ENCODE measurements at places on chromosomes 13 and 19.

- no peak for DNase-seq
Observed at GRCh38 chr13:75481176-75482069, 546 bp downstream of the TBC1D4 start.

DNA sequence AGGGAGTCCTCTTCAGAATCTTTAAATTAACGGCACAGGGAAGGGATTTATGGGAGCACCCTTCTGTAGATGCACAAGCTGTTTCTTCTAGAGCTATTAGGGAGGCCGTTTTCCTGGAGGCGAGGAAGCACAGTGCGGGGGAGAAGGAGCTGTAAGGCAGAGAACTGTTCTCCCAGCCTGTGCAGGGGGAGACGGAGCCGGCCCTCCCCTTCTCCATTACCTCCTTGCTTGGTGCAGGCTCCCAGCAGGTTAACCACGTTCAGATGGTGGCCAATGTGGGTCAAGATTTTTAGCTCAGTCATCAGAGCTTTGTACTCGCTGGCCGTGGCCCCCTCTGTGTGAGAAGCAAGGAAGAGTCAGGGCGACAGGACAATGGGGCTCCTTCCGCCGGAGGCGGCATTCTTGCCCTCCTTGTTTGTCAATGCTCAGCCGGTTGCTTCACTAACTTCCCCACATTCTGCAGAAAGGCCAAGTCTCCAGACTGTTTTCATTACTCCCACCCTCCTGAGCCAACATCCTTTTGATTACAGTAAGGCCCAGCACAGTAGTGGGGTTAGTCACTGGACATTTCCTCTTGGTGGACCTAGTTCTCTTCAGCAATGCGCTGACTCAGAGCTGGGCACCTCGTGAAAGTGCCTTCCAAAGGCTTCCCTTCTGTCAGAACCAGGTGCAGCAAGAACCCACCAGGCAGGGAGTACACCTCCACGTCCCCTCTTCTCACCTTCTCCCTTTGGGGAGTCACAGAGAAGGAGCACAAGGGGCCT lies 165.4 kb downstream of the FLT1 start:
- DNase-seq, result no peak

DNA sequence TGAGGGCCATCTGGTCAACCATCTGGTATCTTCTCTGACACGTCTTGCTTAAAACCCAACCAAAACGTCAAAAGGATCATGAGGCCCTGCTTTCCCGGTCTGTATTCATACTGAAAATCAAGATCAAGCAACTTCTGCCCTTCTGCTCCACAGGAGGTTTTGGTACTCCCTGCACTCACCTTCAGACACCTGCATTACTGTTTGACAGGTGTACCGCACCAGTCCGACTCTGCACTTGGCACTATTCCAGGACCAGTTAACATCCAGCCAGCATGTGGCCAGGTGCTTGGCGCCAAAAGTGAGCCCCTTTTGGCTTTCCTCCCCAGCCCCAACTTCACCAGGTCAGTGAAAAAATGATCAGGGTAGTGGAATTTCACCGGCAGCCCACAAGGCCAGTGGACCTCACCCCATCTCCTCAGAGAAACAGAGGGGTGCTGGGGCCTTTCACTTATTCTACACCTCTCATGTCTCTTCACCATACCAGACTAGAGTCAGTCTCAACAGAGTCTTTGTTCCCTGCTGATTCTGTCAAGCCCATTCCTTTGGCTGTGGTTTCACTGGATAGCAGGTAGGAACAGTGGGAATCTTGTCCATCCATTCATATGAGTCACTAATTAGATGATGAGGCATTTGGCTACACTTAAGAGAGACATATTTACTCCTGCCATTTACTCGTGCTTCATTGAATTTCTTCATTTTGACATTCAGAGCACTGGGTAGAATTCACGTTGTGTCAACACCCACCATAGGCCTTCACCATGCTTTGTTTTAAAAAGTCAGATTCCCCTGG lies 85.3 kb downstream of the ZNF726 start:
- no peak for DNase-seq

DNA sequence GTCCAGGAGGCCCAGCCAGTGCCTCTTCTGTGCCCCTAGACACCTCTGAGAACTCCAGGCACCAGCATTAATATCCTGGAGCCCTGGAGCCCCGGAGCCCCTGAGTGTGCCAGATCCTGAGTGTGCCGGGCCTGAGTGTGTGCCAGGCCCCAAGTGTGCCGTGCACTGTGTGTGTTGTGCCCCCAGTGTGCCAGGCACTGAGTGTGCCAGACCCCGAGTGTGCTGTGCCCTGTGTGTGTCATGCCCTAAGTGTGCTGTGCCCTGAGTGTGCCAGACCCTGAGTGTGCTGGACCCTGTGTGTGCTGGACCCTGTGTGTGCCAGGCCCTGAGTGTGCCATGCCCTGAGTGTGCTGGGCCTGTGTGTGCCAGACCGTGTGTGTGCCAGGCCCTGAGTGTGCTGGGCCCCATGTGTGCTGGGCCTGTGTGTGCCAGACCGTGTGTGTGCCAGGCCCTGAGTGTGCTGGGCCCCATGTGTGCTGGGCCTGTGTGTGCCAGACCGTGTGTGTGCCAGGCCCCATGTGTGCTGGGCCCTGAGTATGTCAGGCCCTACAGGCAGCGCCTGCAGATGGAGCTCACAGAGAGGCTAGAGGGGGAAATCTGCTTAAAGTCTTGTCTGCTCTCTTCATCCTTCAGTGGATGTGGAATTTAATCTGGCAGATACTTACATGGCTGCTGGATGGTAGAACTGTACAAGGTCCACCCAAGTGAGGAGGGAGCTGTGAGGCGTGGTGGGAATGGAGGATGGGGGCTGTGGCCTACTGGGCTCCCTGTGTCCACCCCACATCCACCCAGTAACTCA lies 53.9 kb downstream of the C13orf46 start:
- DNase-seq, result no peak

DNA sequence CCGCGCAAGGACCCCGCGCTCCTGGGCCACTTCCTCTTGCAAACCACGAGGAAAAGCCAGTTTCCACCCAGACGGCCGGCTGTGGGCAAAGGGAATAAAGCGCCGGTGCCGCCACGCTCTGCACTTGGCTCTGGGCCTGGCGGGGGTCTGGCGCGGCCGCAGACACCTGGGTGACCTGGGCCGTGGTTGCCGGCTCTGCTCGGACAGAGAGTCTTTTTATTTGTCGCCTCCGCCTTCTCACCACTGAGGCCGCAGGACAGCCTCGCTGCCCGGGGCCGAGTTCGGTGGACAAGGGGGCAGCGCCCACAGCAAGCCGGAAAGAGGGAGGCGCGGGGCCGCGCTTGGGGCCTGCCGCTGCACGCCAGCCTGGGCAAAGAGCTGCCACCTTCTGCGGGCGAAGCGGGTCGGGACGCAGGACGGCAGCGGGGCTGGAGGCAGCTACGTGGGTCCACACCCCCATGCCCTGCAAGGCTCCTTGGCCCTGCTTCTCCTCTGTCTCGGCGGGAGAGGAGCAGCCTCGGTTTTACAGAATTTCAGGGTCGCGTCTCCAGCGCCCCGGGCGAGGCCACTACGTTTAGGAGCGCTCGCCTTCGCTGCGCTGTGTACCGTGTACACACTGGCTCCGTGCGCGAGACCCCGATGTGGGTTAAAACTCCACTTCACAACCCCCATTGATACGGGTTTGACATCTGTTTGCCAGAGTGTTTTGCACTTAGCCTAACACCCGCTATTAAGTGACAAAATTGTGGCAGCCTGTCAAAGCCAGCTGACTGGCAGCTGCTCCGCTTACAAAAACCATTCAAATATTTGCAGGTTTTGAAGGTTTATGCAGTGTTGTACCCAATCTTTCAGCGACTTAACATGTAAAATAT lies 13.0 kb upstream of the SOX1 start:
- DNase-seq, result no peak

DNA sequence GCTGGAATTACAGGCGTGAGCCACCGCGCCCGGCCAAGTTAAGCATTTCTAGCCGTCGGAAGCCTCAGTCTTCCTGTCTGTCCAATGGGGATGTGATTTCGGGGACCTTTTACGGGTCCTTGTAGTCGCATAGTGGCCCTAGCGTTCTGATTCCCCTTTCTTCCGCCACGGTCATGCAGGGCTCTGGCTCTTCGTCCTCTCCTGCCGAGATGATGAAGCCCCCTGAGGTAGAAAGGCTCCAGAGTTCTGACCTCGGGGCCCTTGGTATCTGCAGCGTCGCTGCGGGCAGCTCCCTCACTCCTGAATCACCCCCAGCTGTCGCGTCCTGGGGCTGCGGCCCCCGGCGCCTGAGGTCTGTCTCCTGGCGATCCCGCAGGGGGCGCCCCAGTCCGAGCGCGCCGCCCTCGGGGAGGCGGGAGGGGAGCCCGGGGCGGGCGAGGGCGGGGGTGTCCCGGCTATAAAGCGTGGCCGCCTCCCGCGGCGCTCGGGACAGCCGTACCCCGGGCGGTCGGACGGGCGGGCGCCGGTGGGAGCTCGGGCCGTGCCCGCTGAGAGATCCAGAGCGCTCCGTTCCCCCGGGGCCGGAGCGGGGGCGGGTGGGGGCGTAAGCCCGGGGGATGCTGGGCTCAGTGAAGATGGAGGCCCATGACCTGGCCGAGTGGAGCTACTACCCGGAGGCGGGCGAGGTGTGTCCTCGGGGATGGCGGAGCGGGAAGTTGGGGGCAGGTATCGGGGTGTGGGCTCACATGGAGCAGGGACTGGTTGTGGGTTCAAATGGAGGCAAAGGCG lies at the start of gene FOXA3:
Gene FOXA3 (plus strand): TSS at position 487 of the 789 bp plus-strand sequence. CDS start 131 bp downstream, at position 618.
- no peak for DNase-seq

GRCh38 chr13:47917022-47917574 lies 84.0 kb downstream of the SUCLA2 start:
- DNase-seq, result no peak

DNA sequence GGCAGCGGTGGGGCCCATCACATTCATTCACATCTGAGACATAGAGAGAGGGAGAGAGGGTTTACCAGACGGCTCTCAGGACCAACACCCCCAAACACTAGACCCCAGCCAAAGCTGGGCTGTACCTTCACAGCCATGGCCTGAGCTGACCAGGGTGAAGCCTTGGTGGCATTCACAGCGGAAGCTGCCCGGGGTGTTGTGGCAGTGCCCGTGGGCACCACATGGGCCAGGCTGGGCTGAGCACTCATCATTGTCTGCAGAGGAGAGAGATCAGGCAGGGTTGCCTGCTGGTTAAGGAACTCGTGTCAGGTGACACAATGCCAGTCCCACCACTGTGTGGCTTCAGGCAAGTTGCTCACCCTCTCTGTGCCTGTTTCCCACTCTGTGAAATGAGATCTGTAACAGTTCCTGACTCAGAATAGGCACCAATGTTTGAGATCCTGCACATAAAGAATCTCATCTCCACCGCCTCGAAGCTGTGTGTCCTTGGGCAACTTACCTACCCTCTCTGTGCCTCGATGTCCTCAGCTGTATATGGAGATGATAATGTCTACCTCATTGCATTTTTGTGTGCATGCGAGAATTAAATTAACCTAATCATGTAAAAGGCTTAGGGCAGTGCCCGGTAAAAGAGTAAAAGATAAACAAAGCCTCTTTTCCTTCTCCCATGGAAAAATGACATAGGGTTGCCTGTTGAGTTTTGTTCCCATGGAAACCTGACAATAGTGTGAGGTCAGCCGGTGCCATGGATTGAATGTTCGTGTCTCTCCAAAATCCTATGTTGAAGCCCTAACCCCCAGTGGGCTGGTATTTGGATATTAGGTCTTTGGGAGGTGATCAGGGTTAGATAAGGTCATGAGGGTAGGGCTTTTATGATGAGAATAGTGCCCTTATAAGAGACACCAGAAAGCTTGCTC lies 22.9 kb downstream of the CCL25 start:
- DNase-seq, result no peak

GRCh38 chr13:74068471-74068870 lies 65.7 kb downstream of the KLF12 start:
- DNase-seq, result no peak

DNA sequence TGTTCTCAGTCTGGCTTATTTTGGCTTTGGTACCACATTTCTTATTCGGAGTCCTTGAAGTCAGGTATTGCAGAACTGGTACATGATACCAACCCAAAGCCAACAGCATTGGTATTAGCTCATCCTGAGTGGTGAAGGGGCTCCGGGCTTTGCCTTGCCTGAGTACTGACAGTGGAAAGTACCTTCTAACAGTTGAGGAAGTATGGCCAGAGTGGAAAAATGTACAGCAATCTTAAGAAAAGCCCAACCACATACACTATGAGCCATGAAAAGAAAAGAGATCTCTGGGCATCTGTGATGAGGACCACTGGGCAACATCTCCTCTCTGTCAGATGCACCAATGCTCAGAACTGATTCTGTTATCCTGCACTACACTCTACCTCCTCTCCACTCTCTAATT lies 8.3 kb downstream of the LCP1 start:
- no peak for DNase-seq

DNA sequence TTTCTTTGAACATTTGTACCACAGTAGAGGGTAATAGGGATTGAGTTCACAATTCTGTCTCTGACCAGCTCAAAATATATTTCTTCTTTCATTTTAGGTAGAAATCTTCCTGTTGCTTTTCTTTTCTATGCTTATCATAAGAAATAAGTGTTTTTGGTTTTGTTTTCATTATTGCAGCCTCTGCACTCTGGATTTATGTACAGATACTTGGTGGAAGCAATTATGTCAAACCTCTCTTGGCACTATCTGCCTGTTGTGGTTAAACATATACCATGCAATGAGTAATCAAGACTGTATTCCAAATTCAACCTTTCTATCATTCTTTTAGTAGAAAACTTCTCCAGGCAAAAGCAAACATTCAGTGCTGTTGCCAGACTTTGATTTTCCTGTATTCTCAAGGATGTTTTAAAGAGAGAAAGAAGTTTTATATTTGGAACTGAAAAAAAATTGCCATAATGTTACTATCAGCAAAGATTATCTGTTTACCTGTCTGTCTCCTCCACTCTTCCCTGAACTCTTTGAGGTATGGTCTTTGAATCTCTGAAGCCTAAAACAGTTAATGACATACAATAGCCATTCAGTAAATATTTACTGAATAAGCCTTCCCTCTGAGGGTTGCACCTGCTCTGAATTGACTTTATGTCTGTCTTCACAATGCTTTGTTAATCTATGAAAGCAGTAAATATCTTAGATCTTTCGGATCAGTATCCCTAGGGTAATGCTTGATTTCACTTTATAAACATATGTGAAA lies 612.5 kb upstream of the PRR20A start:
- no peak for DNase-seq

DNA sequence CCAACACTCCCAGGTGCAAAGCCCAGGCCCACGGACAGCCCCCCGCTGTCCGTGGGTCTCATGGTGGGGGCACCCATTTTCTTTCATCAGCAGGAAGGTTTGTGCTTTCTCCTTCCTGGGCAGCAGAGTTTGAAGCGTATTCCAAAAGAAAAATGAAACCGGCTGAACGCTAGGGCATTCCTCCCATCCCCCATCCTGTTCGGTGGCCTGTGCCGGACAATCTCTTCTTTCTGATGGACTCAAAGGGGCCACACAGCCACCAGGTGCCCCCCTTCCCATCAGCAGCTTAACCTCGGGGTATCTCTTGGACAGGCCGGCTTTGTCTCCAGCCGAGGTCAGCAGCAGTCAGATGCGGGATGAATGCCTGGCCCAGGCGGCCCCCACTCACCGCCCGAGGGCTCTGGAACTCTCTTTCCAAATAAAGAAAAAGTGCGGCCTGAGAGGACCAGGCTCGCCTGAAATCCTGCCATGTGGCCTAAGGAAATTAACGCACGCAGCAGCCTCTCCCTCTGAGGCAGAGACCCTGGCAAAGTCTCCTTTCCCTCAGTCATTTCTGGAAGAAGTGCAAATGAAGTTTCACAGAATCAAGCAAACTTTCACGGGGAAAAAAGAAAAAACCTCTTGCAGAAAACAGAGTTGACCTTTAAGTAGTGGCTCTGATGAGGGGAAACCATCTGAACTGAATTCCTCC lies 67.8 kb downstream of the RASA3 start:
- no peak for DNase-seq

All from stimulated activated CD8-positive, alpha-beta memory T cell treated with anti-CD3 and anti-CD28 coated beads, Interleukin-4, amount 100 ng/mL, for 1 hour (primary cell).